ENCODE measurements at places on chromosomes 6 and 20. TPM values are rescaled to one million over a fixed set of nuclear protein-coding genes. Genes with fewer than 3 reads are reported as not detected.

DNA sequence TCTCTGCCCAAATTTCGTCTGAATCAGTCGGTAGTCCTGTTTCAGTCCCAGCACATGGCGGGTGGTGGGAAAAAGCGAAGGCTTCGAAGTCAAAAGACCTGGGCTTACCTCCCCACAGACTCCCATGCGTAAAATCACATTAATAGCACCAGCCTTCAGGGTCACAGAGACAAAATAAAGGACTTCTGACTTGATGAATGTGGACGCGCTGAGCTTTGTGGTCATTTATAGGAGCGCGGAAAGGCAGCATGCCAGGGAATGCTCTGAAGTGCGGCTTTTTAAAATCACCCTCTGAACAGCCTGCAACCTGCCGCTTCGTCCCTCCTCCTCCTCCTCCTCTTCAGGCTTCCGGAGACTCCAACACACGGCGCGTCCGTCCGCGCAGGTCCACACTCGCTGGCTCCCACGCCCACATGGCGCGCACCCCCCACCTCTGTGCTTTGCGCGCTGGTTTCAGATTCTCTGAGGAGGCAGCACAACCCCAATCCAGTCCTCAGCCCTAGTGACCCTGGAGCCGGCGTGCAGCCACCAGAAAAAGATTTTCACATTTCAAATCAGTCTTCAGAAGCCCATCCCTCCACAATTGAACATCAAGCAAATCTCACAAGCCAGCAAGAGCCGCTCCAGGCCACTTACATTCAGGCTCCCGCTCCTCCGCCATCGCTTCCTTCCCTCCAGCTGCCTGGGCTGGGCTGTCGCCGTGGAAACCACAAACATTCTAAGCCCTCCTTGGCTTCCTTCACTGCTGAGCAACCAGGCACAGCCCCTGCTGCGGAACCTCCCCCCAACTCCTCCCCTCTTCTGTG is at the start of gene C6orf118:
C6orf118 (minus strand) TSS at position 680 of the 806 bp plus-strand sequence; CDS start at position 661, 19 bp downstream.
- DNase-seq: no peak

GRCh38 chr6:132490024-132490423 is 22.9 kb downstream of the STX7 start:
- peak; percentile 12 for DNase-seq

- DNase-seq: no peak
These were observed 81.1 kb upstream of the C6orf118 start for GRCh38 chr6:165390475-165390874.

DNA sequence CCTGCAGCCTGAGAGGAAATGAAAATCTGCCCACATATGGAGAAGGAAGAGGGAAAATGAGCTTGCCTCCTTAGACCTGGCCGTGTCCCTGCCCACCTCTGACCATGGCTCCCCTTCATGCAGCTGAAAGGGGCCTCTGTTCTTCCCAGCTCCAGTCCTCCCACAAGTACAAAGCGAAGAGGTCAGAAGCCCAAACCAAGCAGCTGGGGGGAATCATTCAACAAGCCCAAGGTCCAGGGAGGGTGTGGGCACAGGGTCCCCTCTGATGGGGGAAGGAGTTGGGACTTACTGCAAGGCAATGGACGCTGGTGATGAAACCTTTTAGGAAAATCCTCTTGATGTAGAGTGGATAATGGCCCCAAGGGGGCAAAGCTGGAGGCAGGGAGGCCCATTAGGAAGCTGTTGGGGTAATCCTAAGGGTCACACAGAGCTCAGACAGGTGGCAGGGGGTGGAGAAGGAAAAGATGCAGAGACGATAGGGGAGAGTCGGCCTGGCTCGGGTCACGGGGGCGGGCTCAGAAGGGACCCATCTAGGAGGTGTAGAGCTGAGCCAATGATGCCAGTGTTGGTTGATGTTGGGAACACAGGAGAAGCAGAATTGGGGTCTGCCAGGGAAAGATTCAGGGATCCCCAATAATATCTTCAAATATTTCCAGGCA is 16.1 kb upstream of the GRM4 start:
- DNase-seq: no peak

The UNC5CL gene
- polyA plus RNA-seq: not detected

DNA sequence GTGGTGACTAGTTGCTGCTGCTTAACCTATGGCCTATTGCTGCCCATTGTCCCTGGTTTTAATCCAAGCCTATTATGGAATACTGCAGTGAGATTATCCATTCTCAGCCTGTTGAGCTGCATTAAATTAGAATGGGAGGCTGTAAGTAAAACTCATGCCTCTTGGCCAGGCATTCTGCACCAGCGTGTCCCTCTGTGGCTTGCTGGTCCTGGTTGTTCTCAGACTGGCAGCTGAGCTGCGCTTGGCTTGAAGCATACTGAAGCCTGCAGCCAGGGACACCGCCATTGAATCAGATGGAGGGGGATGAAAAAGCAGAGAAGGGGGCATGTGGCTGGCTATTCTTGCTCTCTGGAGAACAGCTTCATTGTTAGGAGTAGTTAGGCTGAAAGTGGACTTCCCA is 15.6 kb downstream of the LRRN4 start:
- no peak for DNase-seq

DNA sequence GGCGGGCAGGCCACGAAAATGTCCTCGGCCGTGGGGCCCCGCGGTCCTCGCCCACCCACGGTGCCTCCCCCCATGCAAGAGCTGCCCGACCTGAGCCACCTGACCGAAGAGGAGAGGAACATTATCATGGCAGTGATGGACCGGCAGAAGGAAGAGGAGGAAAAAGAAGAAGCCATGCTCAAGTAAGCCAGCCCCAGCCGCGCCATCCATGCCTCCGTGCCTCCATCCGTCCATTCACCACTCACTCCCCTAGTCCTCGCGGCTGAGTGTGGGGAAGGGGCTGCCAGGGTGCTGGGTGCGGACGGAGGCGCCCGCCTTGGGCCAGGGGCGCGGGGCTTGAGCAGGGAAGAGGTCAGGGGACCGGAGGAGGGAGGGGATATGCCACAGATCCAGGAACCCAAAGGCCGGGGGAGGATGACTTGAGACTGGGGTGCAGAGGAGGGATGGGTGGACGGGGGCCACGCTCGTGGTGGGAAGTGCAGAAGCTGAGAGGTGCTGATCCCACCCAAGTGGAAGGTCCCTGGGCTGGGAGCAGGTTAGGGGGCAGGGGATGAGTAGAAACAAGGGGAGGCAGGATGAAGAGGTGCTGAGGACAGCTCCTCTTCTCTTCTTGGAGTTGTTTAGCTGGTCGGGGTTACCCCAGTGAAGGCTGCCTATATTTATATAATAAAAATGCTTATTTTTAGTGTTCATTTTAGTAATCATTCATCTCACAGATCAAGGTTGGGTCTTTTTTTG is 825 bp downstream of the RIMS1 start:
- no peak for DNase-seq

- DNase-seq: no peak
These were observed 13.9 kb downstream of the PI16 start for GRCh38 chr6:36968266-36968977.

GRCh38 chr6:121590438-121590837 is 155.0 kb downstream of the GJA1 start:
- DNase-seq: no peak

GRCh38 chr6:163355426-163355991 is 59.0 kb upstream of the QKI start:
- no peak for DNase-seq

DNA sequence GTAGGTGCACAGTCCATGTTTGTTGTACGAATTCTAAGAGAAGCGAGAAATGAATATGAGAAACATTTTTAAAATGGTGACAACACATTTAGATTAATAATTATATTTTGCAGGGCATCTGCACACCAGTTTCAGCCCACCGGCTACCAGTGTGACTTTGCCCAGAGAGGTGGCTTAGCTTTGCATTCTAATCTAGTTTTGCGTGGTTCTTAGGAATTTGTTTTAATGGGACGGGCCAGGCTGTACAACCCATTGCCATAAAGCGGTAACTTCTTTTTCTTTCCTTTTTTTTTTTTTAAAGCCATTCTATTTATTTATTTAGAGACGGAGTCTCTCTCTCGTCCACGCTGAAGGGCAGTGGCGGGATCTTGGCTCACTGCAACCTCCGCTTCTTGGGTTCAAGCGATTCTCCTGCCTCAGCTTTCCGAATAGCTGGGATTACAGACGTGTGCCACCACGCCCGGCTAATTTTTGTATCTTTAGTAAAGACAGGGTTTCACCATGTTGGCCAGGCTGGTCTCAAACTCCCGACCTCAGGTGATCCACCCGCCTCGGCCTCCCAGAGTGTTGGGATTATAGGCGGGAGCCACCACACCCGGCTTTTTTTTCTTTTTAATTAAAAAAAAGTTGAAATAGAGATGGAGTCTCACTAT is 829 bp downstream of the MANBAL start:
- DNase-seq: no peak

DNA sequence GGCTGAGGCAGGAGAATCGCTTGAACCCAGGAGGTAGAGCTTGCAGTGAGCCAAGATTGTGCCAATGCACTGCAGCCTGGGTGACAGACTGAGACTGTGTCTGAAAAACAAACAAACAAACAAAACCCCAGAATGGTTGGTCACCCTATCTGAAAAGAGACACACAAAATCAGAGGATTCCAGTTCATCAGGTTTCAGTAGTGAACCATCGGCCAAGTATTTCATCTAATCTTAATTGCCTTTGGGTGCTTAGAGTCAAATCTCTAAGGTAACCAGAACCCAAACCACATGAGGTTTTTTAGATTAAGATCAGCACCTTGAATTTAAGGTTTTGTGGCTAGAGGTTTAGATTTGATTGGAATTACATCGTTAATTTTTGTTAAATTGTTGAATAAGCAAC is 8.3 kb upstream of the ZBTB2 start:
- no peak for DNase-seq

- no peak for DNase-seq
These were observed 38.3 kb downstream of the MAFB start for GRCh38 chr20:40650707-40651106.

DNA sequence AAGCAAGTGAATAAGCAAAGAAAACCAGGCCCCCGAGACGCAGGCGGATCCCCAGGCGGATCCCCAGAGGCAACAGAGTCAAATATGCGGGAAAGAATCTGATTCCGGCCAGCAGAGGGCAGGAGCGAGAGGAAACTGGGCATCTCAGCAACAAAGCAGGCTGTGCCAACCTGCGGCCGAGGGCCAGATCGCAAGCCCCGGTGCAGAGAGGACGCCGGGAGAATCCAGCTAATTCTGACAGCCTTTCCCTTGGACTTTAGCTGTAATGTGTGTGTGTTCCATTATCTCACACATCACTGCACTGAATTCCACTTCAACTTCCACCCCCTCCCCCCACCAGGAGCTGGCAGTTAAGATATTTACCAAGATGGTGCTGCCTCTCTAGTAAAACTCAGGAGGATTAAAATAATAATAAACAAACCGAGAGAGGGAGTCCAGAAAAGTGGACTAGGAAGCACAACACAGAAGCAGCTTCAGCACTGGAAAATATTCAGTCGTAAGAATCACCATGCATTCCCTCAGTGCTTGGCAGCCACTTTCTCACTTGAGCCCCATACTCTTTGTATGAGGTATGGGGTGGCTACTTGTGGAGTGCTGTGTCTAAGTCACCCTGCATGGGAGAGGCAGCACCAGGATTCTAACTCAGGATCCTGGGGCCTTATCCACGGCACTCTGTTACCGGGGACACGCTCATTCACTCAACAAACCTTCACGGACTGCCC is 66.2 kb upstream of the SNX9 start:
- DNase-seq: peak; percentile 17

The TNXB gene
- polyA plus RNA-seq: 0.60 TPM

- DNase-seq: no peak
These were observed 399 bp upstream of the REPS1 start for GRCh38 chr6:138988469-138988834.

DNA sequence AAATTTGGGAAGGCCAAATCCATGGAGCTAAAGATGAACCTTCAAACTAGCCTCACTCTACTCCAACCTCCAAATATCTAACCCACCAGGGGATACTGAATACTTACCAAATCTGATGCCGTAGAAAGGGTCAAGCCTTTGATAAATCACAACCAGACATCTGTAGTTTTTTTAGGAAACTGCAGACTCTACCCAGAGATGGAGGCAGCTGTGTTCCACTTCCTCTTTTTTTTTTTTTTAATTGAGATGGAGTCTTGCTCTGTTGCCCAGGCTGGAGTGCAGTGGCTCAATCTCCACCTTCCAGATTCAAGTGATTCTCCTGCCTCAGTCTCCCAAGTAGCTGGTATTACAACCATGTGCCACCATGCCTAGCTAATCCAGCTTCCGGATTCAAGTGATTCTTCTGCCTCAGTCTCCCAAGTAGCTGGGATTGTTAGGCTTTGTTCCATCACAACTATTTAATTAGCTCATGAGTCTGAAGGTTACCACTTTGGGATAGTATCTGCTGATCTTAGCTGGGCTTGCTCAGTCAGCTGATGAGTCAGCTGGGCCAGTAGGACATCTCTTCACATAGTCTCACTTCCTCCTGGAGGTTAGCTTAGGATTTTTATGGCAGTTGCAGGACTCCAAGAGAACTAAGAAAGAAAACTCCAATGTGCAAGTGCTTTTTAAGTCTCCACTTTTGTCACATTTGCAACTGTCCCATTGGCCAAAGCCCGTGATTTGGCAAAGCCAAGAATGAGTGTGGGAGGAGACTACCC is 13.3 kb downstream of the FRK start:
- DNase-seq: no peak

DNA sequence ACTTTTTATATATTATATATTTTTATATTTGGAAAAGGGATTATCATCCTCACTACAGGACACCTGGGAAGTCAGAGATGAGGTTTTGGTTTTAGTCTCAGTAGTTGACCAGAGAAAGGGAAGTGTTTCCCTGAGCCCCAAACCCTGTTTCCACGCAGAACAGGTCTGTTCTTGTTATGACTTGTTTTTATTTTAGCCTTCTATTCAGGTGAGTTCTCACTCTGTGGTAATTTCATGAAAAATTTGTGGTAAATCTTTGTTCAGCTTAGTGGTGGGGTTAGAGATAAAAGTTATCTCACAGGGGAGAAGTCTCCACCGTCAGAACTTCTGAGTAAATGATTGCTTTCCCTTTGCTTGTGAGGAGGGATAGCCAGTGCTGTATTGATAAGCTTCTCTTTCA is 224.9 kb downstream of the FARS2 start:
- DNase-seq: no peak

- DNase-seq: no peak
These were observed 45.1 kb downstream of the CPNE5 start for GRCh38 chr6:36793913-36794712.

GRCh38 chr20:44218446-44218845 is 7.9 kb upstream of the OSER1 start:
- no peak for DNase-seq

- no peak for DNase-seq
These were observed 1.3 kb downstream of the SCUBE3 start for GRCh38 chr6:35214869-35215664.

- DNase-seq: no peak
These were observed 85.3 kb upstream of the SLC22A23 start for GRCh38 chr6:3542032-3542640.

DNA sequence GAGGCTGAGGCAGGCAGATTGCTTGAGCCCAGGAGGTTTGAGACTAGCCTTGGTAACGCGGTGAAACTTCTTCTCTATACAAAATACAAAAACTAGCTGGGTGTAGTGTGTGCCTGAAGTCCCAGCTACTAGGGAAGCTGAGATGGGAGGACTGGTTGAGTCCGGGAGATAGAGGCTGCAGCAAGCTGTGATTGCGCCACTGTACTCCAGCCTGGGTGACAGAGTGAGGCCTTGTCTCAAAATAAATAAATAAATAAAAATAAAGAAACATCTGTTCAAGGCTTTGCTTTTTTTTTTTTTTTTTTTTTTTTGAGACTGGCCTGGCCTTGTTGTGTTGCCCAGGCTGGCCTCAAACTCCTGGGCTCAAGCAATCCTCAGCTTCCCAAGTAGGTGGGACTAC is 23.7 kb upstream of the SLC23A2 start:
- no peak for DNase-seq

Data from BJ (cell line).